Left hindlimb (tissue), 1 donor: ENCODE measurements at places on chromosomes 1 and 21.

DNA sequence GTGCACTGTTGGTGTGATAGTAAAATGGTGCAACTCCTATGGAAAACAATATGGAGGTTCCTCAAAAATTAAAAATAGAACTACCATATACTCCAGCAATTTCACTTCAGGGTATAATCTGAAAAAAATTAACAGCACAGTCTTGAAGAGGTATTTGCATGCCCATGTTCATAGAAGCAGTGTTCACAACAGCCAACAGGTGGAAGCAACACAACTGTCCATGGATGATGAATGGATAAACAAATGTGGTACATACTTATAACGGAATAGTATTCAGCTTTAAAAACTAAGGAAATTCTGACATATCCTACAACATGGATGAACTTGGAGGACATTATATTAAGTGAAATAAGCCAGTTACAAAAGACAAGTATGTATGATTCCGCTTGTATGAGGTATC is 8.2 kb downstream of the TTLL7 start:
- no peak for DNase-seq

- no peak for DNase-seq
Measured at GRCh38 chr1:9766759-9767442, 56.9 kb downstream of the CLSTN1 start.

- DNase-seq, result no peak
Measured at GRCh38 chr1:61865646-61866220, 123.5 kb downstream of the PATJ start.

DNA sequence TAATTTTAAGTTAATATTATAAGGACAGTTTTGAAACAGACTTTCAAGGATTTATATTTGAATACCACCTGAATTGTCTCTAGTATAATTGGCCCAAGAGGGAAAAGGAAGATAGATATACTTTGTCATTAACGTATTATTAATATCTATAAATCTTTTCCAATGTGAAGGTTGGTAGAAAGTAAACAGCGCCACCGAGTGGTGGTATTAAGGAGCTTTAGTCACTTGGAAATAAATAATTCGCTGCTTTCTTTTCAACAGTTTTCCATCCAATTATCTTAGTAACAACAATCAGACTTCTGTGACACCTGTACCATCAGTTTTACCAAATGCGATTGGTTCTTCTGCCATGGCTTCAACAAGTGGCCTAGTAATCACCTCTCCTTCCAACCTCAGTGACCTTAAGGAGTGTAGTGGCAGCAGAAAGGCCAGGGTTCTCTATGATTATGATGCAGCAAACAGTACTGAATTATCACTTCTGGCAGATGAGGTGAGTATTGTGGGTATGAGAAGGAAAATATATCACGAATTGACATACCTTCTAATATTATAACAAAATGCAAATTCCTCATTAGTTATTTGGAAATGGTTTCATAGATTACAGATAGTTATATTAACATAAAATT is 37.7 kb downstream of the SH3GLB1 start:
- no peak for DNase-seq

- DNase-seq, result peak; percentile 33
Measured at GRCh38 chr1:87278825-87279535, 49.7 kb upstream of the LMO4 start.

DNA sequence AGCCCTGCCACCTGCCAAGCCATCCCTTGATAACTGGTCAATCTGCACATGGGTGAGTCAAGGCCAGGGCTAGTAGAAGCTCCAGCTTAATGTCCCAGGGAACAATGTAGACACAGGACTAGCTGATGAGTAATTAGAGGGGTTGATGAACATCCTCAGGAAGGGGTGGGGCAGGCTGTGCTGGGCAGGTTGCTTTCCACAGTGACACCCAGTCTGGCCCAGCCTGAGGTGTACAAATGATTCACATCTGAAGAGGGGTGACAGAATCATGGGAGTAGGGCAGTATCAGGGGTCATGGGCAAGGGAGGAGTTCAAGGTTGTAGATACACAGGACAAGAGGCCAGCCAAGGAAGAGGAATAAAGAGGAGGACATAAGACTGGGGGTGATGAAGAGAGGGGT is 4.3 kb downstream of the LPAR3 start:
- DNase-seq, result no peak

- DNase-seq, result no peak
Measured at GRCh38 chr1:43285269-43285990, at the start of gene C1orf210. Gene C1orf210, minus strand, starts transcription at chr1:43285581. Its CDS starts 2,311 bp downstream, at chr1:43283270.

- DNase-seq, result no peak
Measured at GRCh38 chr21:32994305-32994704, 31.4 kb upstream of the OLIG2 start.

- DNase-seq, result peak; percentile 26
Measured at GRCh38 chr1:205536759-205537361, 32.4 kb downstream of the CDK18 start.

DNA sequence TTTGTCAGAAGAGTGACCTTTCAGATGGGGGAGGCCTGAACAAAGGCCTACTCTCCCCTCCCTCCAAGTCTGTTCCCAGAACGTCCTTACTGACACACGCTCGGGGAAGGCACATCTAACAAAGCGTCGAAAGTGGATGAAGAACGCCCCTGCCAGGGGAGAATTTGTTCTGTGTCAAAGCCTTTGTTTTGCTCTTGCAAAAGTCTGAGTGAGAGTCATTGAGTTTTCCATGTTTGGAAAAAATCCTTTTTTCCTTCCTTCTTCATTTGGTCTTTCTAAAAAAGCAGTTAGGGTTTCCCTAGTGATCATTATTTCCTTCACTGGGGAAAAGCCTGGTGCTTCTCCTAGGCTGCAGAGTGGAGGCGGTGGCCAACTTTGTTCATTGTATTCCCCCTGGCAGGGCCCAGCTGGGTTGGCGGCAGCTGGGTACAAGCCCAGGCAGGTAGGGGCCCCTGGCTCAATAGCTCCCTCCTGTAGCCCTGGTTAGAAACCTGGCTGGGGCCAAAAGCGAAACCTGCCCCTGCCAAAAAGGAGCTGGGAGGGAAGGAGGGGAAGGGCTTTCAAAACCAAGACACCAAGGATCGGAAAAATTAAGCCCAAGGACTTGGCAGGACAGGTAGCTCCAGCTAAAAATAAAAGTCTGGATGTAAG is 81.1 kb downstream of the ITPKB start:
- DNase-seq, result peak; percentile 85

DNA sequence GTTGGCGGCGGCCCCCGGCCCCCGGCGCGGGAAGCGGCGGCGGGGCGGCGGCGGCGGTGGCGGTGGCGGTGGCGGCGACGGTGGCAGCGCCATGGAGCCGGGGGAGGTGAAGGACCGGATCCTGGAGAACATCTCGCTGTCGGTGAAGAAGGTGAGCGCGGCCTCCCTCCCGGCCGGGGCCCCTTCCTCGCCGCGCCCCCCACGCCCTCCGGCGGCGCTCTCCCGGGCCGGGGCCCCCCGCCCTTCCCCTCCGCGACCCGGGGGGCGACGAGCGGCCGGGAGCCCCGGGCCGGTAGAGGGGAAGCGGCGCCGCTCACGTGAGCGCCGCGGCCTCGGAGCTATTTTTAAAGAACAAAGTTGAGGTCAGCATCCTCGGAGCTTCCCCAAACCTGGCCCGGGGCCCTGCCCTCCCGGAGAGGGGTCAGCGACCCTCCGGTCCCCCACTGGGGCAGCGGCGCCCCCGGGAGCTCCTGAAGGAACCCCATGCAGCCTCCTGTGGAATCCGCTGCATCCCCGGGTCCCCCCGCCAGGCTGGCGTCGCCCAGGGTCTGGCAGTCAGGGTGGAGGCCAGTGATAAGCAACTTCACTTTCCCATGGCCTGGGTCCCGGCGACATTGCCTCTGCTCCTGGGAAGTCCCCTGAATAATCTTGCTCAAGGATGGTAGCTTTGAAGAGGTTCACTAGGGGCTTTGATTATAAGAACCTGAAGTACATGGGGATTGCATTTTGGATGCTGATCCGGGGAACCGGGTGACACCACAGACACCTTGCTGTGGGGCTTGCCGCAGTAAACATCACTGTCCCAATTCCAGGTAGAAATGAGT is 560 bp downstream of the PLEKHM2 start:
- peak; percentile 56 for DNase-seq

GRCh38 chr1:54475946-54476516 is 69.8 kb upstream of the SSBP3 start:
- DNase-seq, result peak; percentile 84

- no peak for DNase-seq
Measured at GRCh38 chr1:87584586-87584985, 255.9 kb downstream of the LMO4 start.

- DNase-seq, result no peak
Measured at GRCh38 chr1:49052102-49052501, 275.4 kb upstream of the BEND5 start.

DNA sequence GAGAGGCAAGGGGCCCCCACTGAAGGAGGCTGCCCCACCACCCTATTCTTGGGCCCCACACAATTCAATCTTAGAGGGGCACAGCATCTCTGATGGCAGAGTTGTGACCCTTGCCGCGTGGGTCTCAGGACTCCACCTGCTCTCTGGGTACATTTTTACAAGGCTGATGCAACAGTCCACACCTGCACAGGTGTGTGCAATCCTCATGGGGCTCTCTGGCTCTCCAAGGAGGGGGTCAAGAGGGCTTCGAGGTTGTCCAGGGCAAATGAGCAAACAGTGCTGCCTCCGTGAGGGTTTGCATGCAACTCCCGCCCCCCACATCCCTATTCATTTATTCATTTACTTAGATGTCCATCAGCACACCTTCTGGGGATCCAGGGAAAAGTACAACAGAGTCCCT is 81.6 kb upstream of the IFFO2 start:
- DNase-seq, result no peak

DNA sequence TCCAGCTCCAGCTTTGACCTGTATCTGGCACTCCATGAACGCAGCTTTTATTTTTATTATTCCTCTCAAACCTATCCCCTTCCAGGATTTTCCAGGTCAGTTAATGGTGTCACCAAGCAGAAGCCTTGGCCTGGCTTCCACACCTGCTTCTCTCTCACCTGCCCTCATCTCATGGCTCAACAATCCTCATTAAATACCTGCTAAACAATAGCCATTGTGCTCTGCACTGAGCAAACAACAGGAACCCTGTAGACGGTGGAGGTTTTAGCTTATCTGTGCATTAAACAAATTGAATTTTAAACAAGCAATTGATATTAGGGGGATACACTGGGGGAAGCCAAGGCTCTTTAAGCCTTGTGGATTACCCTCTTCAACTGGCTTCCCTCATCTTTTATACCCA is 15.3 kb downstream of the PYCR2 start:
- DNase-seq, result no peak

DNA sequence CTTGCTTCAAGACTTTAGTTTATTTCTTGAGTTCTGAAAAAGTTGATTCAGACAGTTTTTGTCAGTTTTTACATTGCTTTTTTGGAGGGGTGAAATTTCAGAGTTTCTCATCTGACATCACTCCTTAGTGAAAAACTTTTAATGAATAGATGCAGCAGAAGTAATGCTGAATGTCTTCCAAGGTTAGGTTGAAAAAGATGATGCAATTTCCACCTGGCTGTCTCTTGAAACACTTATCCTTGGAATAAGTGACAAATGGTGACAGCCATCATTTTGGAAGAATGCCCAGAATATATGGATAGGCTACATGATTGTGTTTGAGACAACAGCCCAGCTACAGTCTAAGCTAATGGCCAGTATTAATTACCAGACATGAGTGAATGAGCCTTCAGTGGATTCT is 140.8 kb downstream of the ZNF644 start:
- DNase-seq, result no peak

- DNase-seq, result no peak
Measured at GRCh38 chr1:119387858-119388257, 19.3 kb downstream of the HAO2 start.

GRCh38 chr1:34013958-34014737 is 150.3 kb downstream of the HMGB4 start:
- DNase-seq, result no peak

- DNase-seq, result no peak
Measured at GRCh38 chr1:147156642-147157041, 15.6 kb downstream of the PRKAB2 start.

- DNase-seq, result no peak
Measured at GRCh38 chr1:224149709-224150108, 33.3 kb upstream of the DEGS1 start.

- DNase-seq, result no peak
Measured at GRCh38 chr1:217528271-217528670, 102.6 kb downstream of the GPATCH2 start.

- peak; percentile 69 for DNase-seq
Measured at GRCh38 chr1:177858332-177858821, 111.5 kb downstream of the SEC16B start.

GRCh38 chr1:200250469-200250868 is 159.4 kb downstream of the ZNF281 start:
- no peak for DNase-seq

DNA sequence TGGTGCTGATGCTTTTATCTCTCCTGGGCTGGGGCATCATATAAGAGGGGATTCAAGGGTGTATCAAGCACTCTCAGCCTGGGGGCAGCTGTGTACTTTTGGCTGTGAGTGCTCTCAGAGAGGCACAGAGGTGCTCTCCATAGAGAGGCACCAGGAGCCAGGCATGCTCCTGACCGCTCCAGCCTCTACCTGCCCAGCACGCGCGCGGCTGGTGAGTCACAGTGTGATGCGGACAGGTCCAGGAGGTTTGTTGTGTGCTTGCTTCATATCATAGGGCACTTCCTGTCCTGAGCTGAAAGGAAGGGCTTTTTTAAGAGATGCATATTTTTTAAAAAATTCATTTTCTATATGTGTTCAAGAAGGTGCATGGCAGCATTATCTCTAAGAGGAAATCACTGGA is 93.6 kb upstream of the BCAR3 start:
- no peak for DNase-seq

DNA sequence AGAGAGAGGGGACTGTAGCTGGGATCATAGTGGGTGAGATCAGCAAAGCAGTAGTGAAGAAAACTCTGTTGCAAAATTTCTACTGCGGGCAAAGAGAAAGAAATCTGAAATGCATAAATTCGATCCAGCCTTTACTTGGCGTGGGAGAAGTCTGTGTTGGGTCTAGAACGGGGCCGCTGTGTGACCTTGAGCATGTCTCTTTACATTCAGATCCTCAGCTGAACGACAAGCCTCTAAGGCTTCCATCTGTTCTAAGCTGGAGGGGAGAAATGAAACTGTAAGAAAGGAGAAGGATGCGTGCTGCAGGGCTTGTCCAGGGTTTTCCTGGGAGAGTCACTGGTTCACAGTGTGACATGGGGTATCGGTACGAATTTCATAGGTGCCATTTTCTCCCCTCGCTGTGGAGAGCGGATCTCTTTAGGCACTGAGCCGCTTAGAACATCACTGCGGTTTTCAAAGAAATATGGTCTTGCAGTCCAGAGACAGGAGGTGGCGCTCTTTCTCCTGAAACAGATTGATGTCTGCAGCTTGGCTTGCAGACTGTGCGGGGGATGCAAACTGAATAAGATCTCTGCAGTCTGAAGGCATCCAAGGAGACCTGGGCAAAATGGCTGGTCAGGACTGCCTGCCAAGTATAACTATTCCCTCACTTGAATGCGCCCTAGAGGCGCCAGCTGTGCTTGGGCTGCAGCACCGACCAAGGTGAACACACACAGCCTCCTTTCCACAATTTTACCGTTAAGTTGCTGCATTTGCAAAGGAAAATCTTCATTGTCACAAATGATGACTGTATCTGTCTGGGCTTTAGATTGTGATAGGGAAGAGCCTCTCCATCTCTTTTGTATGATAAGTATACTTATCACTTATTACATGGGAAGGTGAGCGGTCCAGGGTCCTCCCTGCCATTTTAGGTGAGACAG is 104.1 kb downstream of the XCL2 start:
- DNase-seq, result peak; percentile 68

GRCh38 chr1:17136936-17137335 is 17.7 kb upstream of the PADI2 start:
- no peak for DNase-seq
